Activated T-cell treated with anti-CD3 and anti-CD28 coated beads for 4 hours (primary cell): ENCODE measurements at places on chromosomes 1 and 21.

- no peak for DNase-seq
These were observed 162.7 kb downstream of the DNM3 start for GRCh38 chr1:172003766-172004530.

GRCh38 chr1:180953291-180954004 lies 40.8 kb downstream of the KIAA1614 start:
- no peak for DNase-seq

DNA sequence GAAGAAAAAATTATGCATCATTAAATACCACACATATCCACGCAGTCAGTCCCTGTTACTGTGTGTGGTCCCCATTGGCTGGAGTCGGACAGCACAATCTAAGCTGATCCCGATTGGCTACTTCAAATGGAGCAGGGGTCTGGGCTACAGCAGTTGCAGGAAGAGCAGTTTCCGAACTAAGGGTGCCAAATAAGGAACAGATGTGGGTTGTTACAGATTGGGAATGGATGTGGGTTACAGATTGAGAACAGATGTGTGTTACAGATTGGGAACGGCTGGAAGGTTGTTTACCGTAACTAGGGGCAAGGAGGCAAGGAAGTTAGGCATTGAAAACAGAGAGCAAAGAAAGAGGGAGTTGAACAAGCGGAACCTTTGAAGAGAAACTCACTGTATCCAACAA lies 19.9 kb downstream of the OR2L13 start:
- DNase-seq: no peak

DNA sequence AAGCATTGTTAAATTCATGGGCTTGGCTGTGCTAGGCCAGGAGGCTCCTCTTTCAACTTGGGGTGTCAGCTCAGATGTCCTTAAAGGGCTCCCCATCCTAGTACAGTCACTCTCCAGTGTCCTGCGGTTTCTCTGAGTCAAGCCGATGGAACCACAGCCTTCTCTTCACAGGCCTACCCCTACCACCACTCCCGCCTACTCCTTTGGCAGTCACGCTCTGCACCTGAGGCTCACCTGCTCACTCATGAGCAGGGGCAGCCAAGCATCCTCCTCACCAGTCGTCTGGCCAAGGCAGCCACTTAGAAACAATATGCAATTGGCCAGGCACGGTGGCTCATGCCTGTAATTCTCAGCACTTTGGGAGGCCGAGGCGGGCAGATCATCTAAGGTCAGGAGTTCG lies 3.6 kb downstream of the ACOT7 start:
- DNase-seq: no peak

GRCh38 chr1:64900916-64901315 lies 65.4 kb downstream of the JAK1 start:
- no peak for DNase-seq

DNA sequence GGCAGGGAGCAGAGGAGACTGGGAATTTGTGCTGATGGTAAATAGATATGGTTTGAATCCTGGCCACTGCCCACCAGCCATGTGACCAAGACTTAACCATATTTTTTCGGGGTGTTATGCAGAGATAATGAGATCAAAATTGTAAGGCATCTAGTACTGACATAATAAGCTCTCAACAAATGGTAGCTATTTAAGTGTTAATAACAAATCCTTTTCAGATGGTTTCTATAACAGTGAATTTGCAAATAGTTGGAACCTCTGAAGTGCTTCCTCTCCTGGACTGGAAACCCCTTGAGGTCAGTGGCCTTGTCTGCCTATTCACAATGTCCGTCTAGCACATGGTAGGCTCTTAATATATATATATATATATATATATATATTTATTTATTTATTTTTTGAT lies 64.7 kb downstream of the MDM4 start:
- DNase-seq: no peak

- DNase-seq: no peak
These were observed 14.8 kb upstream of the WASF2 start for GRCh38 chr1:27504588-27505419.

- DNase-seq: peak; percentile 25
These were observed 5.1 kb downstream of the PMF1 start for GRCh38 chr1:156217871-156218270.

DNA sequence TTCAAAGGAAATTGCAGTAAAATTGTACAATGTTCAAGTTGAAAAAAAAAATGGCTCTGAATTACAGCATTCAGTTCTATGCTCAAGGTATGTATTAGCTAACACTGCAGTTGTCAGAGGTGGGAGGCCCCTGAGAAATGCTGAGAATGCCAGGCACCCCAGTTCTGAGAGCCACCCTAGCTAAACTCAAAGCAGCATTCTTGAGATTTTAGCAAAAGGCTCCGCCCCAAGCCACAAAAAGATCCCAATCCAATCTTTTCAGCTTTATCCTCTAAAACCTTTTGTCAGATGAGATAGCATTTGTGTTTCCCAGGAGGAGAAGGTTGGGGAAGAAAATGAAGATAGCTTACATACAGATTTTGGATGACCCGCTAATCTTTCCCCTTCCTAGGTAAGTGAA lies 68.8 kb downstream of the SMYD2 start:
- DNase-seq: no peak
